ENCODE measurements at places on chromosomes 1 and 21.

- peak; percentile 58 for DNase-seq
These were observed 100.2 kb downstream of the SPATA46 start for GRCh38 chr1:162276493-162276892.

DNA sequence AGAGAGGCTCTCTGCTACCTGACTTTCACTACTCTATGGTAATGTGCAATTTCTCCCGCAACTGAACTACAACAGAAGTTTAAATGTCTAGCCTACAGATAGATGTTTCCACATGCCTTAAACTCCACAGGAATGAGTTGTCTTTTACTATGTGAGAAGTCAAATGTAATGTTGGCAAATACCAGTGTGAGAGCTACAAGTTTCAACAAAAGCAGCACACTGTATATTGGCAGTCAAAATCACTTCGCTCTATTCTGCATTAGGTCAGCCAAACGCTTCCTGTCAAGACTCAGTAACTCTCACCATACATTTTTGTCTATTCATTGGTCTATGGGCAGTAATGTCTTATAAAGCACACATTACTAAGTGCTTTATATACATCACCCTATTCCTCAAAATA is 41.9 kb downstream of the LUZP1 start:
- DNase-seq: no peak

DNA sequence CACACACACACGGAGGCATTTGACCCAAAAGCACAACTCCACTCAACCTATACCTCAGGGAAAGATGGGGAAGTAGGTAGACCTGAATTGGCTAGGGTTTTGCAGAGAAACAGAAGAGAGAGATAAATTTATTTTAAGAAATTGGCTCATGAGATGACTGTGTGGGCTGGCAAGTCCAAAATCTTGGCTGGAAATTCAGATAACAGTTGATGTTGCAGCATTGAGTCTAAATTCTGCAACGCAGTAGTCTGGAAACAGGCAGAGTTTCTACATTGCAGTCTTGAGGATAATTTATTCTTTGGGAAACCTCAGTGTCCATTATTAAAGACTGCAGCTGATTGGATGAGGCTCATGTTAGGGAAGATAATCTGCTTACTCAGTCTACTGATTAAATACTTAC is 4.3 kb upstream of the LCE2B start:
- DNase-seq: no peak

DNA sequence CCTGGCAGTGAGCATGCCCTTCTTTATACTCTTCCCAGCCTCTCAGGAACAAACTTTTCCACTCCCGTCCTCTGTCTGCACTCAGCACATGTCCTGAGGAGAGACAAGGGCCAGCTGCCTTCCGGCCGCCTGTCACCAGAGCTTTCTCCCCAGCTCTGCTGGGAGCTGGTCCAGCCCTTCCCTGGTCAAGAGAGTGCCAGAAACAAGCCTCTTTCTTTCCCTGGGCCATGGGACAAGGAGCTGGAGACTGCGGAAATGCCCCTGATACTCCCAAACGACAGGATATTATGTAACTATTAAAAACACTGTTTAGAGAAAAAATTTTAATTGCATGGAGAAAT is 10.4 kb downstream of the LAMB3 start:
- peak; percentile 89 for DNase-seq
